ENCODE measurements at places on chromosomes 2 and 18.

GRCh38 chr2:226362980-226363379 lies 436.6 kb downstream of the IRS1 start:
- DNase-seq, result no peak

DNA sequence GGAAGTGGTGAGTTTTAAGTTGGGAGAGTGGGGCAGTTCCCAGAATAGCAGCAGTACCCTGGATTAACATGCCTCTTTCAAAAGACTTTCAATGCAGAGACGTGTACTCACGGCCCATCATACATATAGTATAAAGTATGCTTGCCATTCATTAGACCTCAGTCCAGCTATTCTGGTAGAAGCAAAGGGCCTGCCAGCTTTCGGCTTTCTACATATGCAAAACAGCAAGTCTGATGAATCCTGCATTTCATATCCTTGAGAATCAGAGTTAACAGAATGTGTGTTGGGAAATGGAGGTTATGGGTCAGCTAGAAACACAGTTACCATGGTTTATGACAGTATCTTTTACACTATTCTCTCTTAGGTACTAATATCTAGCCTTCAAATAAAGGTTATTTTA lies 27.5 kb downstream of the SATB2 start:
- no peak for DNase-seq

DNA sequence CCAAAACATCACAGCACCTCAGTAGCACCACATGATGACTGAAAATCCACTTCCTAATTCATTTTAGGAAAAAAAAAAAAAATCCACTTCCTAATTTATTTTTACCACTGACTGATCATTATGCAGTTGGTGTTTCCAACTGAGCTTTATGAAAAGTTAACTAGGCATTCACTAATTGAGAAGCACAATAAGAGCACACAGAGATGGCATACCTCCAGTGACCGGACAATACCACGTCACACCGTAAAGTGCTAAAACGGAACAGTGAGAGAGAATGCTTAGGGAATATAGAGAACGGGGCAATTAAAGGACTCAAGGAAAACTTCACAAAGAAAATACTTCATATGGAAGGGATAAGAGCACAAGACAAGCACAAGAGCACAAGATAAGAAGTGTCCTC lies 212.5 kb downstream of the NBAS start:
- no peak for DNase-seq

- peak; percentile 89 for DNase-seq
Observed at GRCh38 chr18:42706618-42707017, 408.9 kb downstream of the RIT2 start.

- DNase-seq, result no peak
Observed at GRCh38 chr18:57803103-57803969, at the start of gene ATP8B1. Gene ATP8B1, minus strand, starts transcription at chr18:57803315. Its CDS starts 71,508 bp downstream, at chr18:57731807.
